ENCODE measurements at places on chromosomes 2 and 18. TPM values are rescaled to one million over a fixed set of nuclear protein-coding genes. Genes with fewer than 3 reads are reported as not detected.

GRCh38 chr2:101082998-101083397 lies 68.2 kb downstream of the TBC1D8 start:
- DNase-seq: no peak

- DNase-seq: no peak
Measured at GRCh38 chr2:49621016-49621415, 466.7 kb upstream of the FSHR start.

DNA sequence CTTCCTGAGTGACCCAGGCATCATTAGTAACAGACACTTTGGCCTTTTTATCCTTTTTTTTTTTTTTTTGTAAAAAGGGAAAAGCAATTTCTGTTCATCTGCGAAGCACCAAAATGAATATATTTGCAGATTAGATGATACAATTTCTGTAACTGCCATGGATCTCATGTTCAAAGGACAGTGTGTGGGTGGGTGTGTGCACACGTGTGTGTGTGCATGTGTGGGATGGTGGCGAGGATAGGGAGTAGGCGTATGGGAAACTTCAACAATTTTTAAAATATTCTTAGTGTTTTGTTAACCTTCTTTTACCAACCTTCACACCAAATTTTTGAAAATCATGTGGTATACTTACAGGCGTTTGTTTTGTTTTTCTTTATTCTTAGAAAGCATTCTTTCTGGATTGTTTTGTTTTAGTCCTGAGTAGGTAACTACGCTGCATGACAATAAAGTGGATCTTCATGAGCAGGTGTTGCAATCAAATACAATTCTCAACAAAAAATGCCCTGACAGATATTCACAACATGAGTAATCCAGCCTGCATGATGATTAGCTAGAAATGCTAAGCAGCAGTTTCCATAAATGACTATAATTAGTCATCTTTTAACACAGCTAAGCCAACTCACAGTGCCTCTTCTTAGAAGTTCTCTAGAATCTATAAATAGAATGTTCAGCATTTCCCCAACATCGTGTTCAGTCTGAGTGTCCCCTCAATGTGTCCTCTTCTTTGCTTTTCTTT lies 53.5 kb upstream of the RMDN2 start:
- DNase-seq: no peak

- no peak for DNase-seq
Measured at GRCh38 chr2:132547090-132547687, 122.8 kb downstream of the LYPD1 start.

GRCh38 chr18:27704736-27705361 lies 472.1 kb downstream of the CDH2 start:
- DNase-seq: no peak

GRCh38 chr2:46173636-46174250 lies 123.5 kb upstream of the EPAS1 start:
- DNase-seq: no peak

DNA sequence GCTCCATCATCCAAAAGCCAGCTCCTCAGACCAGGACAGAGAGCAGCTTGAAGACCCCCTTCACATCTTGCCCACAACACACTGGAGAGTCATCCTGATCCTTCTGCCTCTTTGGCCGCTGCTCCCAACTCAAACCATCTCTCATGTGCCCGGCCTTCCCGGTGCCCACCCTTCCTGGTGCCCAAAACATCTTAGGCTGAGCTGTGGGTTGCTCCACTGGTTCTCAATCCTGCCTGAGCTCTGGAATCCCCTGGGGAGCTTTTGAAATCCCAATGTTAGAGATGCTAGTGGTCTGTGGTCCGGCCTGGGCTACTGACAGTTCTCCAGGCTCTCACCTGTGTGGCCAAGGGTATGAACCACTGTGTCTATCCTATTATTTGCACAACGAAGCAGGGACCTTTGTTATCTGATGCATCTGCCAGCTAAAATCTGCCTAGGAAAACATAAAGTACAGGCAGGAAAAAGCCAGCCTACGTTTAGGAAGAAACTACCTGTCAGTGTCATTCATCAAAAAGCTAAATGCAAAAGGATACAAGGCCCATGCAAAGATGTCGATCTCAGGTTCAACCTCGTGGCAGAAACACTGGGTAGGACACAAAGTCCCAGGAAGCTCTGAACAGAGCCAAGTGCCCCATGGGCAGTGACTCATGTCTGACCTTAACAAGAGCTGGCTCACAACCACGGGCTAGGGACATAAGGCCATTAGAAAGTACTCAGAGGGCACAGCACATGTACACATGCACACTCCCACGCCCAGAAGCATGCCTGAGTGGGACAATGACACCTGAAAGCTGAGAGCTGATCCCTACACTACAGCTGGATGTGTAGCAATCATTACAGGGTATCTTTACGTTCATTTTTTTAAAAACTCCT lies 30.8 kb downstream of the TBC1D8 start:
- no peak for DNase-seq

Gene LOXHD1
- not detected for total RNA-seq

Gene ZEB2
- total RNA-seq: 14.4 TPM

Gene TXNDC2
- not detected for total RNA-seq
